ENCODE measurements at places on chromosomes 12 and 14.

GRCh38 chr12:82954572-82954971, 267.9 kb downstream of the TMTC2 start:
- DNase-seq, result no peak

- DNase-seq, result no peak
Observed at GRCh38 chr12:120472521-120472920, 3.0 kb upstream of the SRSF9 start.

GRCh38 chr12:2826721-2827515, 7.9 kb downstream of the NRIP2 start:
- no peak for DNase-seq

DNA sequence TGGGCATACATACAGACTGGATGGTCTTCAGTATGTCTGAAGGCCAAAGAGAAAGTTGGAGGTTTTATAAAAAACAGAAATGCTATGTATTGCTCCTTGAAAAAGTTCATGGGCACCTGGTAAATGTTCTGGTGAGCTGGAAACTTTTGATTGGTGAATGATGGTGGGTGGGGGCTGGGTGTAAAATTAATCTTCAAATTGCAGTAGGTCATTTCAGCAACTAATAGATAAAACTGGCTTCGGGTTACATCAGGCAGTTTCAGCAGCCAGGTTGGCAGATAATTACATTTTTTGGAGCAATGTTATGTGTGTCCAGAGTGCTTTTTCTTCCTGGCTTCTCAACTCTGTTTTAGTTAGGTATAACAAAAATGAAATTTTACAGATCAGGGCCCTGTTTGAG, 35.3 kb downstream of the SDR9C7 start:
- DNase-seq, result no peak

- no peak for DNase-seq
Observed at GRCh38 chr12:27123642-27124041, 41.3 kb upstream of the C12orf71 start.

GRCh38 chr14:61560323-61560722, 135.0 kb upstream of the HIF1A start:
- DNase-seq, result no peak

- no peak for DNase-seq
Observed at GRCh38 chr14:92897922-92898565, 24.9 kb upstream of the CHGA start.

DNA sequence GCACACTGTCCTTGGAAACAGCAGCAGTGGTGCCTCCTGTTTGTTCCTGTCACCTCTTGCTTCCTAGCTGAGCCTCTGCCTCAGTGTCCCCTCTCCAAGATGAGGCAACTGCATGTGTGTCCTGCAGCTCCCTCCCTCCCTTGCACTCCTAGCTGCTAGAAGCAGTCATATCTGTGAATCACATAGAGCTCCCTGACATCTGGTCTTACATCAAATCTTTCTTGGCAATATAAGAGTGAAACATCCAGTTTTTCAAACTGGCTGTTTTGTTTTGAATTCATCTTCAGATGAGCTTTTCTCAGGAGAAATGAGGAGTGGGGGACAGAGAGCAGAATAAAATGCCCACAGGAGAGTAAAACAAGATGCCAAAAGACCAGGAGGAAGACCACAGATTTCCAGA, 103.7 kb downstream of the VCPKMT start:
- DNase-seq, result no peak

- no peak for DNase-seq
Observed at GRCh38 chr12:127767656-127768055, 499.3 kb upstream of the TMEM132C start.

- no peak for DNase-seq
Observed at GRCh38 chr14:54182419-54183045, 214.3 kb upstream of the CDKN3 start.

DNA sequence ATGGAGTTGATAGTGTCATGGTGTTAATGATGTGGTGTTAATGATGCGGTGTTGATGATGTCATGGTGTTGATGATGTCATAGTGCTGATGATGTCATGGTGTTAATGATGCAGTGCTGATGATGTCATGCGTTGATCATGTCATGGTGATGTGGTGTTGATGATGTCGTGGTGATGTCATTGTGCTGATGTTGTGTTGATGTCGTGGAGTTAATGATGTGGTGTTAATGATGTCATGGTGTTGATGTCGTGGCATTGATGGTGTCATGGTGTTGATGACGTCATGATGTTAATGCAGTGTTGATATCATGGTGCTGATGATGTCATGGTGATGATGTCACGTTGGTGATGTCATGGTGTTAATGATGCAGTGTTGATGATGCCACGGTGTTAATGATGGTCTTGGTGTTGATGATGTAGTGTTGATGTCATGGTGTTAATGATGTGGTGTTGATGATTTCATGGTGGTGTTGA, 49.1 kb upstream of the RIMBP2 start:
- DNase-seq, result no peak

DNA sequence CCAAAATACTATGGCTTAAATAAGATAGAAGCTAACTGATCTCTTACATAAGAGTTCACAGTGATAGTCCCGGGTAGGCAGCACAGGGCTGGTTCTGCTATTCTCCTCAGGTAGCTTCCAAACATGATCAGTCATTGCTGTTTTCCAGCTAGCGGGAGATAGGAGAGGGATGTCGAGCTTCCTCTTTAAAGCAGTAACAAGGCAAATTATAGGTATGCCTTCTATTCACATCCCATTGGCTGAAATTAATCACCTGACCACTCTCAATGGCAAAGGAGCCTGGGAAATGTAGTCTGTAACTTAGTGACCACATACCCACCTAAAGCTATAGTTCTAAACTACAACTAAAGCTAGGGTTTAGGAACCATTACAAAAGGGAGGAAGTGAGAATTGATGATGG, 34.5 kb upstream of the VRK1 start:
- DNase-seq, result no peak

DNA sequence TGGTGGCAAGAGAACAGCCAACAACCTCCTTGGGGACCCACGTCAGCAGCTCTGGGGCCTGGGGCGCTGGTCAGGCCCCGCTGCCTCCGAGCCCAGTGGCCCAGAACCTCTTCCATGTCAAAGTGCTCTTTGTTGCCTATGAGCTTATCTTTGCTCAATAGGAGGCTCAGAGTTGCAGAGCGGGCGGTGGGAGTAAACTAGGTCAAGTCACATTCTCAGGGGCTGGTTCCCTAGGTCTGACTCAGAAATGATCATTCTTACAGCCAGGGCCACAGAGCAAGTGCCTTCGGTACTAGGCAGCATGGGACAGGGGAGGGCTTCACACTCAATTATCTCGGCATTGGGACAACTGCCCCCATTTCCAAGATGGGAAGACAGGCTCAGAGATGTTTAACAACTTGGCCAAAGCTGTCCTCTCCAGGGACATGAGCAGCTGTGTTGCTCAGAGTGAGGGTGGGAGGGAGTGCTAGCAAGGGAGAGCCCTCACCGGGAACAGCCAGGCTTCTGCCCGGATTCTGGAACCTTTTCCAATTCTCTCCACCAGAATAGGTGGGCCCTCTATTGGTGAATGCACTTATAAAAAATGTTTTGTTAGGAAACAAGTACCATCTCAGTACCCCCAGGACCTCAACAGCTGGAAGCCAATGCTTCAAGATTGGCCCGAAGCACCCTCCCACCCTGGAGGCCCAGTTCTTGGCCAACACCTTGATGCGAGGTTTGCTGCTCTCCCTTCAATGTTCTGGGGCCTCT, 11.9 kb downstream of the SLC25A29 start:
- no peak for DNase-seq

GRCh38 chr12:57952766-57953165, 11.4 kb downstream of the ATP23 start:
- DNase-seq, result no peak

DNA sequence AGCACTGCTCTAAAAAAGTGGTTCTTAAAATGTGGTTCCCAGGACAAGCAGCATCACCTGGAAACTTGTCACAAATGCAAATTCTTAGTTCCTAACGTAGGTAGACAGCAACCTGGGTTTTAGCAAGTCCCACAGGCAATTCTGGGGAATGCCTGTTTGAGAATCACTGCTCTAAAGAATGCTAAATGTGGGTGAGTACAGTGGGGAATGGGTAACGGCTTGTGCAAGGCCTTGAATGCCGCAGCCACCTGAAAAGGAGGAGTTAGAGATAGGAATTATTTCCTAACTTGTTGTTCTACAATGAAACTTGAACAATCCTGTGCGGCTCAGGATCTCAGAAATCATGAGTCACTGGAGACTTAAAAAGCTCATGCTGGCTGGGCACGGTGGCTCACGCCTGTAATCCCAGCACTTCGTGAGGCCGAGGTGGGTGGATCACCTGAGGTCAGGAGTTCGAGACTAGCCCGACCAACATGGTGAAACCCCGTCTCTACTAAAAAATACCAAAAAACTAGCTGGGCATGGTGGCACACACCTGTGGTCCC, 34.9 kb downstream of the GNS start:
- no peak for DNase-seq

DNA sequence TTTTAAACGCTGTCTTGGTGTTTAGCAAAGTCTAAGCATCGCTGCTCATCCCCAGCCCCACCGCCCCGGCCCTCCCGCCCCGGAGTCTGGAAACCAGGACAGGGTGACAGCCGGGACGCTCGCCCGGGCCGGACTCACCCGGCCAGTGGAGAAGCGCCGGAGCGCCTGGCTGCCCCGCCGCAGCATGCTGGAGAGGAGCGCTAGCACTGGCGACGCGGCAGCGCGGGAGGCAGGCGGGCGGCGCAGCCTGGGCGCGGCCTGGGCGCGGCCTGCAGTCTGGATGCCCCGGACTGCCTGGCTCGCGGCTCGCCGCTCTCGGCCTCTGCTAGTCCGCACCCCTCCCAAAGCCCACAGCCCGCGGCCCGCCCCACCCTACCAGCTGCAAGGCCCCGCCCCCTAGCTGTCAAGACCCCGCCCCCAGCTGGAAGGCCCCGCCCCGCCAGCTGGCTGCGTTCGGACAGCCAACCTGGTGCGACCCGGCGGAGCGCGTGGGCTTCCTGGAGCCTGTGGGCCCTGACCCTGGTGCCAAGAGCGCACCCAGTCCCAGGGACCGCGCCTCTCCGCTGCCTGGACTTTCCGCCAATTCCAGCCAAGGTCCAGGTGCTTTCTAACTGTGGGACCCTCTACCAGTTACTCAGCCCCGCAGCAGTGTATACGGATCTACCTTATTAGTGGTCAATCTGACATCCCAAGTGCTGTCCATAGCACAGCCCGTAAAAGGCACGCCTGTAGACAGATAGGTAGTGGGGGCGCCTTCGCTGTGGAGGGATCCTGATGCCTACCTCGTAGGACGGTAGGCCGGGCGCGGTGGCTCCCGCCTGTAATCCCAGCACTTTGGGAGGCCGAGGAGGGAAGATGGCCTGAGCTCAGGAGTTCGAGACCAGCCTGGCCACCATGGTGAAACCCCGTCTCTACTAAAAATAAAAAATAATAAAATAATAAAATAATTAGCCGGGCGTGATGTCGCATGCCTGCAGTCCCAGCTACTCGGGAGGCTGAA, at the start of gene ALDH1L2:
ALDH1L2 (minus strand) TSS at position 208 of the 1,000 bp plus-strand sequence; CDS start at position 186, 22 bp downstream.
- DNase-seq, result peak; percentile 31

- DNase-seq, result no peak
Observed at GRCh38 chr12:27493260-27493940, 30.6 kb upstream of the PPFIBP1 start.

GRCh38 chr12:109461049-109461845, 15.9 kb downstream of the KCTD10 start:
- DNase-seq, result no peak

DNA sequence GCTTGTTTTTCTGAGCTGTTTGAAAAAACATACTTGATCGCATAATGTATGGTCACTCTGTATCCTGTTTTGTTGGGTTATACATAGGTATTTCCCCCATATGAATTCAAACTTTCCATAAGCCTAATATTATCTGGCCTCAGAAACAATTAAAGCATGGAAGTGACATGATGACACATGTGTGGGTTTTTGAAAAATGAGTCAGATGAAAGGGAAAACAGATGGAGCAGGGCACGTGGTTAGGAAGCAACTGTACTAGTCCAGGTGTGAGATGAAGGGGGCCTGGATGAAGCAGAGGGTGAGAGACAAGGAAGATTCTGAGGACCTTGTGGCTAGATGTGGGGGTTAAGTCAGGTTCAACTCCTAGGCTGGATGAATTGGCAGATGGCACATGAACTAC, 92.7 kb upstream of the DNM1L start:
- DNase-seq, result no peak

DNA sequence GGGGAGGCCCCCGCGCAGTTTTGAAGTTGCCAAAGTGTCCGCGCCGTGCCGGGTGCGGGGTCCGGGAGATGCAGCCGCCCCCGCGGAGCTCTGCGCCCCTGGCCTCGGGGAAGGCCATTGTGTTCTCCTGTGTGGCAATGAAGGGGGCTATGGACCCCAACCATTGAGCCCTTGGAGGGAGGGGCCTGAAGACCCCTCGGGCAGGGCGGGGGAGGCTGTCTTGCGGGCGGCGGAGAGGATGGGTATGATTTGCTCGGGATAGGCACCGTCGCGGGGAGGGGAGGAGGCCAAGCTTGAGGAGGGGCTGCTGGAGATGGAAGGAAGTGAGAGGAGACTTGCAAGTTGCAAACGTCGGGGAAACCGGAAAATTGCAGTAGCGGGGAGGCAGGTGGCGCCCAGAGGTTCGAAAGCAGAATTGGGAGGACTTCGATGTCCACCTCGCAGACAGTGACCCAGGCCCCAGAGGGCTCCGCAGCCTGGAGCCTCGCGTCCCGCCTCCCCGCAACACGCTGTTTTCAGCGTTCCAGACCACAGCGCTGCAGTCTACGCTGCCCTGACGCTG, 25.4 kb downstream of the BCL11B start:
- DNase-seq, result no peak

DNA sequence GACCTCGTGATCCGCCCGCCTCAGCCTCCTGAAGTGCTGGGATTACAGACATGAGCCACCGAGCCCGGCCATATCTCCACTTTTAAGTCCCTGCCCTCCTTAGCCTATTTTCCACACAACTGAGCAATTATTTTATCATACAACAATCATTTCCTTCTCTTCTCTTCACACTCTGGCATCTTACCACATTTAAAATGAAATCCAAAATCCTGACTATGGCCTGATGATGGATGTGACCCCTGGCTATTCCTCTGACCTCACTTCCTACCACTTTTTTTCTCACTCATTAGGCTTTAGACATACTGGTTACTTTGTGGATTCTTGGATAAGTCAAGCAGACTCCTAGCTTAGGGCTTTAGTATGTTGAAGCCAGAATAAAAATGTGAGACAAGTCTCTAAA, 21.9 kb upstream of the EID3 start:
- no peak for DNase-seq

- no peak for DNase-seq
Observed at GRCh38 chr14:102027951-102028350, 58.9 kb downstream of the HSP90AA1 start.

DNA sequence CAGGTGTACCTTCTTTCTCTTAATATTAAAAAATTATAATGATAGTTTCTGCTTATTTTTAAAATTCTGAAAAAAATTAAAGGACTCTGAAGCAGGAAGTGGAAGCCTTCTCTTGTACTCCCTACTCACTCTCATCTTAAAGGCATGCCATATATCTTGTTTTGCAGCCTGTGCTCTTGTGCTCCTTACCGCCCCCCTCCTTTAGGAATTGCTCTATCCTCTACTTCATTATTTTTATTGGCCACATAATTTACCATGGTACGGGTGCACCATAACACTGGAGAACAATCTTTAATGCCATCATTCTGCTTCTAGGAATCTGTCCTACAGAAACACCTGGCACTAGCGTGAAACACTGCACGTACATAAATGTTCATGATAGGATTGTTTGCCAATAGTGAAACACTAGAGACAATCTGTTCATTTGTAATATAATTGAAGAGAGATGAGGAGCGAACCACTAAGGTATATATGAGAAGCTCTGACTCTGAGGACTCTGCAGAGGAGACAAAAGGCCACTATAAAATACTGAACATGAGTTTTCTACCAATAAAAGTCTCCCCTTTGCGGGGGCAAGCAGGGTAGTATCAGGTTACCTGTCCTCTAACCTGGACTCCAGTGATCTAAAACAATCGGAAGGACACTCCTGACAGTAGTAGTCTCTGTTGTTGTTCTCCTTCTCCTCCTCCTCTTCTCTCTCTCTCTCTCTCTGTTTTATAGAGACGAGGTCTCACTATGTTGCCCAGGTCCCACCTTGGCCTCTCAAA, 6.3 kb upstream of the NYNRIN start:
- DNase-seq, result no peak

All from cerebellar nuclear complex (tissue), 1 donor.